ENCODE measurements at places on chromosomes 7 and 10.

DNA sequence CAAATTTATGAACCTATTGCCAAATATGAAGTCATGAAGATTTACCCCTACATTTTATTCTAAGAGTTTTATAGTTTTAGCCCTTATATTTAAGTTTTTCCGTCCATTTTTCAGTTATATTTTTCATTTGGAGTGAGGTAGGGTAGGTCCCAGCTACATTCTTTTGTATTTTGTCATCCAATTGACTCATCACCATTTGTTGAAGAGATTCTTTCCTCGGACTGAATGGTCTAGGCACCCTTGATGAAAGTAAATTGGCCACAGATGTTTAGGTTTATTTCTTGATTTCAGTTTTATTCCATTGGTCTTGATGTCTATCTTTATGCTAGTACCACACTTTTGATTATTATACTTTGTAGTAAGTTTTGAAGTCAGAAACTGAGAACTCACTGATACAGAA lies 22.7 kb downstream of the CYP2C19 start:
- DNase-seq = no peak

- DNase-seq = no peak
Measured at GRCh38 chr10:47335906-47336305, 12.3 kb upstream of the RBP3 start.

DNA sequence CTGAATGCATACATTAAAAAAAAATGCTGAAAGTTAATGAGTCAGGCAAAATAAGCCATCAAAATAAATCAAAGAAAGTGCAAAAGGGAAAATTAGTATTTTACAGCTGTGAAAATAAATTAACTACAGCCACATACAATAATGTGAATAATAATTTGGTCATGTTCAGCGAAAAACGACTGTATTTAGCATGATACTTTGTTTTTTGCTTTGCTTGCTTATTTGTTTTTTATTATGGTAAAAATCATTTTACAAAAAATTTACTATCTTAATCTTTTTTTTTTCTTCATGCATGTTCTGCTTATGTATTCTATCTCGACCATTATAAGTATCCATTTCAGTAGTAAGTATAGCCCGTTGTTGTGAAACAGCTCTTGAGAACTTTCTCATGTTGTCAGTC lies 77.1 kb downstream of the RAB18 start:
- no peak for DNase-seq

- DNase-seq = no peak
Measured at GRCh38 chr7:99469381-99470065, 3.2 kb upstream of the ZNF789 start.

GRCh38 chr7:20799566-20800366 lies 13.1 kb upstream of the SP8 start:
- no peak for DNase-seq

- DNase-seq = no peak
Measured at GRCh38 chr7:119256446-119257131, 1016.4 kb upstream of the KCND2 start.

- no peak for DNase-seq
Measured at GRCh38 chr7:98784216-98784785, 85.5 kb downstream of the TMEM130 start.

GRCh38 chr10:125263551-125263950 lies 103.2 kb upstream of the CTBP2 start:
- no peak for DNase-seq

DNA sequence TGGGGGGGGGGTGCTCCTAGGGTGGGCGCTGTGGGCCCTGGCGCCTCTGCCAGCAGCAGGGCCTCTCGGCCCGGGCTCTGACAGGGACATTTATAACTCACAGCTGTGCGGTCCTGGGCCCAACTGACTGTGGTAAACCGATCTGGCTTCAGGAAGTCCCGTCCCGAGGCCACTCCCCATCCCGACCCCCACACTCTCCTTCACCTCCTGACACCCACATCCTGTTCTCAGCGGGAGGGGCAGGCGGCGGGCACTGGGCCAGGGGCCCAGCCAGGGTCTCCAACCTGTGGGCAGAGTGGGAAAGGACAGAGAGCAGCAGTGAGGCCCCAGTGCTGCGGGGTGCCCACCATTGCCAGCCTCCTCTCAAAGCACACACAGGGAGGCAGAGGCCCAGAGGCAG lies 69.1 kb downstream of the ZMIZ1 start:
- no peak for DNase-seq

DNA sequence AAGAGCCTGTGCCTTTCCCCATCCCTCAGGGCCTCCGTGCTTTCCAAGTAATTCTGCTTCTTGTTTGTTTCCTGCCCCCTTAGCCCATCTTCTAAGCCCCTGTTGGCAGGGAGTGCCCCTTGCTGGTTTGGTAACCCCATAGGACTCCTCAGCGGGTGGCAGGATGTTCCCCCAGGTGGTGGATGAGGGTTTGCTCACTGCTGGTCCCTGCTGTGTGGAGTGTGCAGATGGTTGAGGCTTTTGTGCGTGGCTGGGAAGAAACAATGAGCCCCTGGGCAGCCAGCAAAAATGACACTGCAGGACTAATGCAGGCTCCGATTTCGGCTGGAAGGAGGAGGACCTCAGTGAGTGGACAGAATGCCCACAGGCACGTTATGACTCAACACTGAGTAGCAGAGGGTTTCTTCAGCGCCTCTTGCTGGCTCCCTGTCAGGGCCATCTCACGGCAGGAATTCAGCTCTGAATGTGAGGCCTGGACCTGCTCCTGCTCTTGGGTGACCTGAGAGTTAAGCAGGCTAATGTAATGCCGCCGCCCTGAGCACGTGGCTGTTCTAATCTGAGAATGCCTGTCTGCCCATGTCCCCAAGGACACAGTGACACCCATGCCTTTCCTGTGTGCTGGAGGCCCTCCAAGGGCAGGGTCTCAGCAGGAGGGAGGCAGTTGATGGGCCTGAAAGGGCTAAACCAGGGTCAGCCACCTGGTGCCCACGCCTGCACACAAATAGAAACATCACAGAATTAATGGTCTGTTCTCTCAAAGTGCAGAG lies 16.6 kb downstream of the BAG3 start:
- no peak for DNase-seq

DNA sequence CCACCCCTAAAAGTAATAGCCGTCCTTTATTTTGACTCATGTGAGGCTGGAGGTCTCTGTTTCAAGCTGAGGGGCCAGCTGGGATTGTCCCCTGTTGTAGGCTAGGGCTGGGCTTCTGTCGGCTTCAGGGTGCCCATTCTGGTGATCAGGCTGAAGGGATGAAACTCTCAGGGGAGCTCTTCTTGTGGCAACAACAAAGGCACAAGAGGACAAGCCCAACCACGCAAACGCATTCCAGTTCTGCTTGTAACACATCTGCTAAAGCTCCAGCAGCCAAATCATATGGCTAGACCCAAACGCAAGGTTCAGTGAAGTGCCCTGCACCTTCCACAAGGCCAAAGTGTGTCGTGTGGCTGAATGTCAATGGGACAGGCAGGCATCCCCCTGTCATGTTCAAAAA lies 405.7 kb downstream of the INHBA start:
- no peak for DNase-seq

- DNase-seq = peak; percentile 12
Measured at GRCh38 chr10:30059209-30060107, at the start of gene JCAD. Gene JCAD, minus strand, starts transcription at chr10:30059586. Its CDS starts 11,774 bp downstream, at chr10:30047812.

- peak; percentile 48 for DNase-seq
Measured at GRCh38 chr7:157502701-157503111, 165.9 kb downstream of the DNAJB6 start.

DNA sequence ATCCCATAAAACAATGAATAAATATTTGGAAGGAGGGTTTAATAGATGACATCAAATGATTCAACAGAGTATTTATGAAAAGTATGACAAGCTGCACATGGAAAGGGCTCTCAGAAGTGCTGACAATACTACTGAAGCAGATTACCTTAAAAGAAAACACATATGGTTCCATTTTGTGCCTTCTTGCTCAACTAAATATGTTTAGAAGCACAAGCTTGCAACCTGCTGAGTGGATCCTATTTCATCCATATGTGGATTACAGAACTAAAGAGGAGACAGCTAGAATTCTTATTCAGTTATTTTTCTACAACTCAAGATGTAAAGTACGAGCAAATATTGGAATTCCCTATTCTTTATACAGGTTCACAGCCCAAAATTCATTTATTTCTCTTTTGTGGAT lies 340.6 kb downstream of the TFEC start:
- DNase-seq = no peak

DNA sequence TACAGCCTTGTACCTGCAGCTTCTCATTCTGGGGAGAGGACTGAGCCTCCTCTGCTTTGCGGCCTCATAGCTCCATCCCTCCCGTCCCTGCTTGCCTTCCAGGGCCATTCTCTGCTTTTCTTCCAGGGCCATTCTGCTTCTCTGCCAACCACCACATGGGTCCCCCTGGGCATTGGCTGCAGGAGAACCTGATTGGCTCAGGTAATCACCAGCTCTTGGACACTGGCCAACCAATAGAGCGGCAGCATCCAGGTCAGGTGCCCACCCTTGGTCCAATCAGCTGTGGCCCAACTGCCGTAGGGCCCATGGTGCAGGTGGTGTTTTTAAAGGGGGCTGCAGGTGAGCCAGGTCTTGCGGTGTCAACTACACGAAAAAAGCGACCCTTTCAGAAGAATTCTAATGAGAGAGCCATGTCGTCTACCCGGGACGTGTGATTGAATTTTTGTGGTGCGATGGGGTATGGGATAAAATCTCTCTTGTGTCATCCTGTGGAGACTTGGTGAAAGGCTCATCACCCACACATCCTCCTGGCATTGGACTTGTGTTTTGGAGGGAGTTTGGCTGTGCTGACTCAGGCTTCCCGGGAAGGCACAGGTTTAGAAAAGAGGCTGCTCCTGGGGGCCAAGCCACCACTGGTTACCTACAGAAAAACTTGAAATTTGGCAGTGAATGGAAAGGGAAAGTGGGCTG lies 46.0 kb upstream of the PODXL start:
- DNase-seq = no peak

GRCh38 chr7:16838891-16839290 lies 34.1 kb upstream of the AGR2 start:
- DNase-seq = no peak

GRCh38 chr7:39733881-39734632 lies 110.7 kb downstream of the RALA start:
- peak; percentile 14 for DNase-seq

GRCh38 chr7:118664498-118664897 lies 440.0 kb downstream of the ANKRD7 start:
- DNase-seq = no peak

GRCh38 chr10:21488246-21488956 lies 37.1 kb downstream of the SKIDA1 start:
- DNase-seq = no peak

DNA sequence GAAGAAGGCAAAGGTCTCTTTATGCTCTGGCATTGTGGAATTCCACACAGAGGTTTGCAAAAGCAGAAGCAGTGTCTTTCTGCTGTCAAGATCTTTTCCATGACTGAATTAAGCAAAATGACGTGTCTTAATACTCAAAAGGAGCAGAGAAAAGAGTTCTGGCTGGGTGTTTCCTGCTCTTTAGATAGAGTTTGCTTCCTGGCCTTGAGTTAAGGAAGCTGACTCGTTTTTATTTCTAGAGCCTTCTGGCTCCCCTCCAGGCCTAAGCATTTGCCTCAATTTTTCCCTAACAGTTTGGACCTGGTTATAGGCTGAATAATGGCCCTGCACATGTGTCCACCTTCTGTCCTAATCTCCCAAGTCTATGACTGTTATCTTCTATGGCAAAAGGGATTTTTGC lies 21.6 kb downstream of the TAS2R41 start:
- DNase-seq = no peak

- DNase-seq = peak; percentile 73
Measured at GRCh38 chr10:13659887-13660550, 73.3 kb downstream of the PRPF18 start.

GRCh38 chr7:94095316-94096009 lies 91.3 kb upstream of the BET1 start:
- DNase-seq = no peak

GRCh38 chr10:124648738-124649137 lies 95.4 kb downstream of the FAM53B start:
- peak; percentile 34 for DNase-seq

- DNase-seq = no peak
Measured at GRCh38 chr7:79454361-79454960, 994 bp upstream of the MAGI2 start.

GRCh38 chr10:110897184-110897583 lies 21.8 kb downstream of the BBIP1 start:
- no peak for DNase-seq

DNA sequence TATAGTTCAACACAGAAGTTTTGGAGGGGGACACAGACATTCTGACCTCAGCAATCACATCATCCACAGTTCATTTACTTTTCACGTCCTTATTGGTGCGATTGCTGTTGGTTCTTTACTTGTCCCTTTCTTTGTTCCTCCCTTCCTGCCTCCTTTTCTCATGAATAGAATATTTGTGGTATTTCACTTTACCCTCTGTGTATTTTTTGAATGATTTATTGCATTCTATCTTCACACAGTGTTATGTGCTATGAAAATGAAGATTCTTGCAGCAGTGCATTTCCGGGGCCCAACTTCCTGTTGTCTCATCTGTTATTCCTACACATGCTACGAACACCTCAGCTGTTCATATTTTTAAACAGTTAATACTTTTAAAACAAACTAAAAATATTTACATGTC lies 179.6 kb downstream of the ZMYND11 start:
- DNase-seq = no peak

- DNase-seq = no peak
Measured at GRCh38 chr7:113446391-113446790, 328.0 kb upstream of the SMIM30 start.

- no peak for DNase-seq
Measured at GRCh38 chr7:101102026-101102425, 16.7 kb downstream of the TRIM56 start.

DNA sequence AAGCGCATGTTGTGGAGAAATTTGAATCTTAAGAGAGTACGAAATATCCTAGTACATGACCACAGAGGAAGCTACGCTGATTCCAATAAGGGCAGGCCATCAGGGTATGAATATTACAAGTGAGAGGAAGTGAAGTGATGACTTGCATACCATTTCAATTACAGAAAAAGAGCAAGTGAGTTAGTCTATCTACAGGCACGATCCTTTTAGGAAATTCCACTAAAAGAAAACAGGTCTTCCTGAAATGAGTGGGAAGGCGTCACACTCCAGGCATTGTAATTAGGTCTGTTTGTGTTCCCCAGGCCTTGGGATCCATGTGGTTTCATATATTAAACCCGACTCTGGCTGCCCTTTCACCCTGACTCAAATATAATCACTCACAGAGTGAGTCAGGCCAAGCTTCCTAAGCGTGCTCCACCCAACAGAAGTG lies 152.5 kb downstream of the SEMA3A start:
- DNase-seq = no peak

DNA sequence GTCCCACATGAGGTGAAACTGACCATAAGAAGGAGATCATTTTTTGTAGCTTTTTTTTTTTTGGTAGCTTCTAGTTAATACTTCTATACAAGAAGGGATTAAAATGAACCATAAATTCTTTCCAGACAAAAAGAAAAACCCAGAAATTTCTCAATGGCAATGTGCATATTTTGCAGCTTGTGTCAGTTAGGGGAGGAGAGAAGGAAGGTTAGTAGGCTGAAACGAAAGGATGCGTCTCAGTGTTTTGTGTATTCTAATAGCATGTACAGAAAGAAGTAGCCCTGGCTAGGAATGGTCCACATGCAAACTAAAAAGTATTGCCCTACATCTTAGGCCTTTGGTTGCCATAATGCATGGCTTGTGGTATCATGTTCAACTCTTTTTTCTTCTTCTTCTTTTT lies 90.6 kb downstream of the CACNB2 start:
- no peak for DNase-seq

- no peak for DNase-seq
Measured at GRCh38 chr10:8187171-8187666, 132.7 kb downstream of the GATA3 start.
